Cortex of kidney (tissue), 1 donor: ENCODE measurements at places on chromosomes 3 and 15.

- no peak for DNase-seq
These were observed 105.6 kb upstream of the BFSP2 start for GRCh38 chr3:133294253-133294652.

- DNase-seq = no peak
These were observed 49.4 kb downstream of the CHCHD6 start for GRCh38 chr3:126753191-126754160.

DNA sequence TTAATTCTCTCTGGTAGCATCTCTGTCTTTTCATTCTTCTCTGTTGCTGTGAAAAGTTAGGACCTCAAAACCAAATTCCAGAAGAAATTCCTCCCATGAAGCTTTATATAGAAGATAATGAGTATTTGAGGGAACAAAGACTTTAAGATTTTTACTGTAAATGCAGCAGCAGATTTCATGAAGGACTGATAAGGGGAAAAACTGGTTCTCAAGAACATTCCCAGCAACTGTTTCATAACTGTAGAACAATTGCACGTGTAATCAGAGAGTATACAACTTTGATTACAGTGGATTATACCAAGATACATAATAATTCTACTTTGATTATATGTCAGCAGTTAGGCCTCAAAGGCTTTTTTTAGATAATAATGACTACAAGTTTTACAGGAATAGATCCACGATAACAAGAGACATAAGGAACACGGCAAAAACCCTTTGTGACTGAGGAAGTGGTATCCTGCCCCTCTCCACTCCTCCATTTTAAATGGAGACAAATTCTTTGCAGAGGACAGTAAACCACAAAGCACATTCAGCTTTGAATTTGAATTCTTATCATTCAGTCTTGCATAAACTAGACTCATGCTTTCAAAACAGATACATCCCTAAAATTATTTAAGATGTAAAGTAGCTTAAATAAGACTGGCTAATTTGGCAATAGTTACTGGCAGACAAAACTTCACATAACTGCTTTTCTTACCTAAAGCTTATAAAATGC lies 42.9 kb upstream of the DIPK2A start:
- no peak for DNase-seq

DNA sequence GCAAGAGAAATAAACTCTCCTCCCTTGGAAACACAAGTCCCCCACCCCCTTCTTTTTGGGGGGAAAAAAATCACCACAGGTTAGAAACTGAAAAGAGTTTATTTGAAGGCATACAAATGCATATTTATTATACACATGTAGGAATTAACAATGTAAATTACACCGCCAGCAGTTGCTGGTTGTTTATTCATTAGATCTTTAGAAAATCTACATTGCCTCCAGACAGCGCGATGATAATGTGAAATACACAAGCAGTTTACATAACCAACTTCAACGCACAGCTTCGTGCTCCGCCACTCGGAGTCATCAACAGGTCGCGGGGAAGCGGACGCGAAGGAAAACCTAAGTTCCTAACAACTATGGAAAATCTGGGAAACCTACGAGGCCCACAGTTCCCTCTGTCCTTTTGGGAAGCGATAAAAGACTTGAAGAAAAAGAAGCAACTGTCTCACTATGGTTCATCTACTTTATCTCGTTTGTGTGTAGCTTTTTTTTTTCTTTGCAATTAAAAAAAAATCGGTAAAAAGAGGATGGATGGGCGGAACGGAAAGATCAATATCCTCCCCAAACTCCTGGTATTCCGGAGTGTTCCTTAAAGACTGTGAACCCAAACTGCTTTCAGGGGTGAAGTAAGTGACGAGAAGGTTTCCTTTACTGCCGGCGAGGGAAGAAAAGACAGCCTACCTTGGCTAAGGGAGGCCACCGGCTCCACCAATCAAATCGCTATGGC lies 8.4 kb upstream of the FOXB1 start:
- no peak for DNase-seq

DNA sequence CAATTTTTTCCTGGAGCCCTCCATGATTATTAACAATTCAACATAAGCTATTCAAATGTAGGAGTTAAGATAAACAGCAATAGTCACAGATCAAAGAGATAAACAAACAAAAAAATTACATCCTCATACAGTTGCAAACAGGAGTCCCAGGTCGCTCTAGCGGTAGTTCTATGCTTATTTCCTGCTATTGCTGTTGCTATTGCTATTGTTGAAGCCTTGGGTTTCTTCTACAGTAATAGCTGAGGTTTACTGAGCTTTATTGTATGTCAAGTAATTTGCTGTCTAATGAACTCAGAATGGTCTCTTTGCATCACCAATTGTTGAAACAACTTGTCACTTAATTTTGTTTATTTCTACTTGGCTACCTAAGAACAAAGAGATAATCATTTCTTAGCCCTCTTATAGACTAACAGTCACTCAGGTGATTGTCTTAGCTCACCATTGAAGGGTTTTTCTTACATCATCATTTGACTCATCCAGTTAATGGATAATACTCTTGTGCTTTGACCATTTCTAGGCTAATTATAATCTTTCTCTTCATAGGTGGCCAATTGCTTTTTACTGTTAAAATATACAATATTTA lies 654.6 kb downstream of the MECOM start:
- no peak for DNase-seq

DNA sequence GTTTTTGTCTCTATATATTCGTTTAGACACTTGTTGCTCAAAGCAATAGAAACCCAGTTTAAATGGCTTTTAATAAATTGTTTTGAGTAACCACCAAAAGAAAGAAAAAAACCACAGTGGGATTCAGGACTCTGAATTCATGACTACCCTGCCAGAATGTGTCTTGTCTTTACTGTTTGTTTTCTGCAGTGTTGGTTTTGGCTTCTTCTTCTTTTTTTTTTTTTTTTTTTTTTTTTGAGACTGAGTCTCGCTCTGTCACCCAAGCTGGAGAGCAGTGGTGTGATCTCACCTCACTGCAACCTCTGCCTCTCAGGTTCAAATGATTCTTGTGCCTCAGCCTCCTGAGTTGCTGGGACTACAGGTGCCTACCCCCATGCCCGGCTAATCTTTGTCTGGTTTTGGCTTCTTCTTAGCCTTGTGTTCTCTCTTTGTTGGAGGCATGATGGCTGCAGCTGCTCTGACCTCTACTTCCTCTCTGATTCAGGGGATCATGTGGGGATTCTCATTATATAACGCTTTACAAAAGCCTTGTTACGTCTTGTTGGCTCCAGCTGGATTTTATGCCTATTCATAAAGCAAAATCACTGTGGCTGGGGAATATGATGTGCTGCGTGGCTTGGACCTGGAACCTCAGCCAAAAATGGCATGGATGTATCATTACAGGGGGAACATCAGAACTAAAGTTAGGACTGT lies 54.0 kb downstream of the PLS1 start:
- DNase-seq = no peak

- no peak for DNase-seq
These were observed 18.4 kb downstream of the IGDCC4 start for GRCh38 chr15:65404186-65404872.
